SJSA1 (cell line): ENCODE measurements at places on chromosomes 1 and 21.

GRCh38 chr1:162632217-162632666, at the start of gene DDR2:
DDR2 (plus strand) TSS chr1:162632464; CDS start chr1:162719064, 86,600 bp downstream.
- peak; percentile 88 for DNase-seq

DNA sequence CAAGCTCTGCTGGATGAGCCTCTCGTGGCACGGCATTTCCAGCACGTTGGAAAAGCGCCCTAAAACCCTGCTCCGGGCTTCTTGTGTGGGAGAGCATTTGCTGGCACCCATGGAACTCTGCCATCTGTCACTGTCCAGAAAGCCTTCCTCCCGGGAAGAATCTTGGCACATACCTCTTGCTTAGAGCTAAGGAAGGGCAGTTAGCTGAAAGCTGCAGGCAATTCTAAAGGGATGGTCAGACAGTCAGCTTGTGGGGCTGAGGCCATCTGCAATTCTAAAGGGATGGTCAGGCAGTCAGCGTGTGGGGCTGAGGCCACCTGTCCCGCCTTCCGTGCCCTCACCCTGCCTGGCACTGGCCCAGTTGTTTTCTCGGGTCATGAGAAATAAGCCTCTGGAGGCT, 139.0 kb upstream of the TMEM51 start:
- no peak for DNase-seq

DNA sequence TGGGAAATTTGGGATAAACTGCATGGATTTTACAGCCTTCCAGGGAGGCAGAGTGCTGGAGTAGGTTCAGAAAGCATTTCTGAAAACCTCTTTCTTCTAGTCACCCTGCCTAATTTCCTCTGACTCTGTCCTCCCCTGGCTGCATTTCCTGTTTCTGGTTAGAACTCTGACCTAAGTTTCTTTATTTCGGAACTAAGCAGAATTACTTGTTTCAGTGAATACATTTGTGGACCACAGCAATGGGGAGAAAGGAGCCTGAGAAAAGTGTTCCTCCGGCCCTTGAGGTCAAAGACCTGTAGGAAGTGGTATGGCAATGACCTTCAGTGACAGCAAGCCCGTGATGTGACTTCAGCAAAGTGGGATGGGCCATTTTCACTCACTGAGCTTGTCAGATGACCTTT, 173.4 kb upstream of the RUNX1 start:
- DNase-seq: no peak

DNA sequence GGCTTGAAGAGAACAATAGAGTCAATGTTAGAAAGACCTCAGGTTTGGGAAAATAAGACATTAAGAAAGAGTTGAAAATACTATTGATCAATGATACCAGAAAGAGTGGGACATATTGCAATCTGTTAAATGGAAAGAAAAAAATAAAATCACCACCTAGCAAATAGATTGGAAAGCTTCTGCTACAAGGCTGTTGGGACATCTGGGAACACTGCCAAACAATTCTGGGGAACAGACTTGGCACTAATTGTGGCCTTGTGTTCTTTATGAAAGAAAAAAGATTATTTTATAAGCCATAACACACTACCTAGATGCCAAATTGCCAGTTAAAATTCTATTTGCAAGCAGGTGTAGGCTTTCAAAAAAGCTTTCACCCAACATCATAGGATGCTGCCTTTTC, 137.8 kb downstream of the TSEN15 start:
- DNase-seq: no peak

DNA sequence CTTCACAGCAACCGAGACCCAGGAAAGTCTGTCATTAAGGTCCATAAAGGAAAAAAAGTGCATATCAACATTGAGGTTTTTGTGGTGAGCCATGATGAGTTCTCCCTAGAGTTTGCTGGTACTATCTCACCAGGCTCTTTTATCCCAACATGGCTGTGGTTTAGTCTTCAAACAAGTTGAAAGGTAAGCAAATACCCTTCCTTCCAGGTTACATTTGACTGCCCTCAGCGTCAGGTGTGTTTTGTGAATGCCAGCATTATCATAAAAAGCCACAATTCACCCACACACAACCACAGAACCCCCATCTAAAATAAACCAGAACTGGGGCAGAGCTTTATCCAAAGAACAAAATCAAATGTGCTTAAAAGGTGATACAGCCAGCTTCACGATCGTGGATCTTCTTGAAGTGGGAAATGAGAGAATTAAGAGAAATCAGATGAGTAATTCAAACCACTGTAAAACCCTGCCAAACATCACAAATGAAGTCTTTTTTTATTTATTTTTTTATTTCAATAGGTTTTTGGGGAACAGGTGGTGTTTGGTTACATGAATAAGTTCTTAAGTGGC, 64.7 kb downstream of the SETD4 start:
- no peak for DNase-seq

DNA sequence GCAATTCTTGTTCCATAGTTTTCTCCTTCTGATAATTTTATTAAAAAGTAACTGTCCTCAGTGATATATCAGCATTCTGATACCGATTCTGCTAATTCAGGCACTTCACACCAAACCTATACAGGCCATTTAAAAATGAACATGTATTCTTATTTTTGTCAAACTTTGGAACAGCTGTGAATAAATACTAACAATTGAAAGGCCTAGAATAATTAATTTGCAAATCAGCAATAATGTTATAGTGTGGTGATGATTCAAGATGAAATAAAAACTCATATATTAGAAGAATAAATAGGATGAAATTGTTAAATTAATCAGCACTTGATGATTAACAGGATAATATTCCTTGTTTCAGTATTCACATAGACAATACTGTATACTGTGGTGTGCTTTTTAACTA, 9.9 kb downstream of the CDKN2C start:
- peak; percentile 39 for DNase-seq

DNA sequence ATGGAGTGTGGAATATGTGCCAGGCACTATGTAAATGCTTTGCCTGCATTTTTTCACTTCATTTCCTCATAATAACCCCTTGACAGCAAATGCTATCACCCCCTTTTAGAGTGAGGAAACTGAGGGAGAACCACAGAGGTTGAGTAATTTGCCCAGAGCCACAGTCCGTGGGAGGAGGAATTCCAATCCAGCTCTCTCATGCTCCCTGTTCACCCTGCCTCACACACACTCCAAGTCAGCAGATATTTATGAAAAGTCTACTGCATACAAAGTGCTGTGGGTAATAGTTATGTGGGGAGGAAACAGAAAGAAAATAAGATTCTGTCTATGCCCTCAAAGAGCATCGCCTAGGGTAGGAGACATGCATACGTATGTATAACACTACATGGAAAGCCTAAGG, 30.9 kb upstream of the RBM15 start:
- DNase-seq: no peak
